Omental fat pad (tissue), 4 donors: ENCODE measurements at places on chromosomes 2 and 18.

GRCh38 chr2:147356157-147356556 lies 488.7 kb upstream of the ACVR2A start:
- no peak for DNase-seq

DNA sequence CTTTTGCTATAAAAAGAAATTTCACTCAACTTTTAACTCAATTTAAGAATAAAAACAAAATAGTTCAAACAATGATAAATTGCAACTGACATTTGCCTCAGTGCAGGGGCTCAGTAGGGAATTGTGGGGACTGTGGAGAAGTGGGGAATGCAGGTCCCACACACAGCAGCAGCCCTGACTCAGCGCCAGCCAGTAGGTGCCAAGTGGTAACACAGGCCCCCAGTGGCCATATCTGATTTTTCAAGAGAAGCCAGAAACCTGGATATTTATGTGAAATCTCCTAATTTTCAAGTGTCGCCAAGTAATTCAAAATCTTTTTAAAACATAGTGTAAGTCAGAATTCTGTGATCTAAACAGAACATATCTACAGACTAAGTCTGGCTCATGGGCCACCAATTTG lies 186.3 kb downstream of the EN1 start:
- no peak for DNase-seq

DNA sequence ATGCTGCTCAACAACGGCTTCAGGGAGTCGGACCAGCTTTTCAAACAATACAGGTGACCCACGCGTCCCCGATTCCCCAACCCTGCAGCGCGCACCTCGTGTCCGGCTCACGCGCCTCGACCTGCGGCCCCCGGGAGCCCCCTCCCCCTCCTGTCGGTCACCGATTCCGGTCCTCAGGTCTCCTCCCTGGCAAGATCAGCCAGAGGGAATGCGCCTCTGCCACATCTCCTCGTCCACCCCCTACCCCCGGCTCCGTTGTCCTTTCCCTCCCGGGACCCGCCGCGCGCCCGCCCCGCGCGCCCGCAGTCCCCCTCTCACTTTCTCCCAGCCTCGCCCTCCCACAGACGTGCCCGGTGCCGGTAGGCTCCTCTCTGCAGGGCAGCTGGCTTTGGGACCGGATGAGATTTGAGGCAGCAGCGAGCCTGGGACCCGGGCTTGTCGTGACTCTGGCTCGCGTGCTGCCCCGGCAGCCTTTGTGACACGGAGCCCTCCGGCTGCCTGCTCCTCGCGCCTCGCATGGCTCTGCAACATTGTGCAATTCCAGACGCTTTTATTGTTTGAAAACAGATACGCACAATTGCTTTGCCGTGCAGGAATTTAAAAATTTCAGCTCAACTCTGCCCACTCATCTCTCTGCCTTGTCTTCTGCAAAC lies 558 bp downstream of the TTC39C start:
- DNase-seq: no peak

GRCh38 chr2:65662654-65663432 lies 230.4 kb upstream of the SPRED2 start:
- DNase-seq: no peak

DNA sequence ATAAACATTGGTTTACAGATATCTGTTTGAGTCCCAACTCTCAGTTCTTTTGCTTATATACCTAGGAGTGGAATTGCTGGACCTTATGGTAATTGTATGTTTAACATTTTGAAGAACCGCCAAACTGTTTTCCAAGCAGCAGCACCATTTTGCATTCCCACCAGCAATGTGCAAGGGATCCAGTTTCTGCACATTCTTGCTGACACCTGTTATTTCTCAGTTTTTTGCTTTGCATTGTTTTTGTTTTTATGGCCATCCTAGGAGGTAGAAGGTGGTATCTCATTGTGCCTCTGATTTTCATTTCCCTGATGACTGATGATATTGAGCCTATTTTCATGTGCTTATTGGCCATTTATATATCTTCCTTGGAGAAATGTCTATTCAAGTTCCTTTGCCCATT lies 71.2 kb downstream of the MCFD2 start:
- DNase-seq: no peak
